Naive B cell (primary cell): ENCODE measurements at places on chromosomes 7 and 10. TPM values are rescaled to one million over a fixed set of nuclear protein-coding genes. Genes with fewer than 3 reads are reported as not detected.

DNA sequence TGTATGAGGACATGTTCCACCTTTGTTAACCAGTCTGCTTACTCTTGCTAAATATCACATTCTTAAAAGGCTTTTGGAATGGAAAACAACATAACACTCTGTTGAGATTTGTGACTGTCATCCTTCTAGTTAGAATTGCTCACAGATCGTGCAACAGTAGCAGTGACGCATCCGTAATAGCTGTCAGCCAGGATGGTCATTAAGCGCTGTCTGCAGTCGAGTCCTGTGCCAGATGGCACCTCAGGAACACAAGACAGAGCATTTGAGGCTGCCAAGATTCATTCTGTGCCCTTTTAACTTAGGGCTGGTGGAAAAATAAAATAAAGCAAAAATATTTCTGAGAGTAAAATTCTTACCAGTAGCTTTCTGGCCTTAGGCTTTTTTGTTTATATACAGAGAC lies 348.6 kb downstream of the ANKRD7 start:
- H3K4me3 ChIP-seq = no peak overlapping the region
- no peaks in the 10 kb centered on the region for H3K4me1 ChIP-seq
- H3K27me3 ChIP-seq = no peaks in the 10 kb centered on the region

GRCh38 chr10:53939654-53940053 lies 861.4 kb downstream of the PCDH15 start:
- no peaks in the 10 kb centered on the region for H3K4me1 ChIP-seq
- no peaks in the 10 kb centered on the region for H3K36me3 ChIP-seq
- no peak for DNase-seq
- no peaks in the 10 kb centered on the region for H3K27me3 ChIP-seq
- no peak overlapping the region for H3K4me3 ChIP-seq
- H3K27ac ChIP-seq = no peak overlapping the region

The PNLIPRP3 gene
- polyA plus RNA-seq = not detected

DNA sequence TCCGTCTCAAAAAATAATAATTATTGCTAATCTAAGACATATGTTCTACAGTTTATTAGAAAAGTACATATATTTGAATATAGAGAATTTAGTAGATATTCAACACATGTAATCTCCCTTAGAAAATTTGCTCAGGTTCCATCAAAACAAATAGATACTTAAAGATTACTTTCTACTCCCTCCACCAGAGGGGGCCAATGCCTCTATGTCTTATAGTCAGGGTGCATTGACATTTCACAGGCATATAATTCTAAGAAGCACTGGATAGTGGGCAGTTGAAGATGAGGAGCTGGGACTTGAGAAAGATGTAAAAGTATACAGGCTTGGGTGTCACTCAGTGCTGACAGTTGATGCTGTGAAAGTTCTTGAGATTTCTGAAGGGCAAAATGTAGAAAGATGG lies 301.6 kb upstream of the HPS1 start:
- no peaks in the 10 kb centered on the region for H3K4me1 ChIP-seq
- H3K27ac ChIP-seq = no peak overlapping the region
- no peak overlapping the region for H3K4me3 ChIP-seq

- no peak overlapping the region for H3K27ac ChIP-seq
- peaks cover 5% of the 10 kb centered on the region for H3K27me3 ChIP-seq
- H3K36me3 ChIP-seq = no peaks in the 10 kb centered on the region
- no peak overlapping the region for H3K4me3 ChIP-seq
- DNase-seq = no peak
Measured at GRCh38 chr10:93346694-93347093, 135.4 kb downstream of the MYOF start.
